Adrenal gland (tissue), 19 donors: ENCODE measurements at places on chromosomes 2 and 18. TPM values are rescaled to one million over a fixed set of nuclear protein-coding genes. Genes with fewer than 3 reads are reported as not detected.

The EDAR gene
- not detected for polyA plus RNA-seq

The TFCP2L1 gene
- 0.97 TPM for polyA plus RNA-seq

The SERPINB4 gene
- not detected for polyA plus RNA-seq

The SLC4A5 gene
- polyA plus RNA-seq, result 2.7 TPM

The MERTK gene
- polyA plus RNA-seq, result 95.2 TPM

The PJVK gene
- 3.2 TPM for polyA plus RNA-seq

The FBLN7 gene
- 2.1 TPM for polyA plus RNA-seq

The LIMS3 gene
- polyA plus RNA-seq, result 9.4 TPM

The AGXT gene
- 0.26 TPM for polyA plus RNA-seq

The ADGRF3 gene
- polyA plus RNA-seq, result 0.13 TPM

The NT5C1B gene
- not detected for polyA plus RNA-seq
